ENCODE measurements at places on chromosomes 12 and 14.

GRCh38 chr12:3207175-3207574 is 130.0 kb downstream of the TSPAN9 start:
- DNase-seq, result peak; percentile 43

- DNase-seq, result peak; percentile 95
Observed at GRCh38 chr14:20305265-20306078, at the start of gene TTC5. TSS of gene TTC5 (minus strand) at chr14:20305951. CDS start at chr14:20305937, 14 bp downstream.

- no peak for DNase-seq
Observed at GRCh38 chr12:43884683-43885410, 49.0 kb downstream of the TMEM117 start.

GRCh38 chr12:85872497-85873091 is 1.5 kb upstream of the NTS start:
- peak; percentile 72 for DNase-seq

DNA sequence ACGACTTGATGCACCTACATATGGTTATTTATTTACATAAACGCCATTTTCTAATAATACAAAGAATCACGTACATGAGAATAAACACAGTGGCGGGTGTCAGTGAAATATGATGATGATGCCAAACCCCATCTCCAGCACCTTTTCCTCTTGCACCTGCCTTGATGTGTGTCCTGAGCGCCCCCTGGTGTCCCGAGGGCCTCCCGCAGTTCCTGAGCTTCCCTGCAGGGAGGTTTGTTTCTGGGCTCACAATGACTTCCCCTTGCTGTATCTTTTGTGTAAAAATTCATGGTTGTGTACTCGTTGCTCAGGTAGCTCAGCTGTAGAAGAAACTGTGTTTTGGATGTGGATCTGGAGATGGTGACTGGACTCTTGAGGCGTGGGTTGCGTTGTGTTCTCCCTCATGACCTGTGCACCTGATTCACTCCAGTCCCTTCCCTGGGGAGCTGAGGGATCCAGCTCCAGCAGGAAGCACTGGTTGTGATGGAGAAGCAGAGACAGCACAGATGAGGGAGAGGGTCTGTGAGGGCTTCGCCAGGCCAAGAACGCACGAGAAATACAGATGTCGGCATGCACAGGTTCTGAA is 1037.8 kb downstream of the TMEM121 start:
- DNase-seq, result no peak

DNA sequence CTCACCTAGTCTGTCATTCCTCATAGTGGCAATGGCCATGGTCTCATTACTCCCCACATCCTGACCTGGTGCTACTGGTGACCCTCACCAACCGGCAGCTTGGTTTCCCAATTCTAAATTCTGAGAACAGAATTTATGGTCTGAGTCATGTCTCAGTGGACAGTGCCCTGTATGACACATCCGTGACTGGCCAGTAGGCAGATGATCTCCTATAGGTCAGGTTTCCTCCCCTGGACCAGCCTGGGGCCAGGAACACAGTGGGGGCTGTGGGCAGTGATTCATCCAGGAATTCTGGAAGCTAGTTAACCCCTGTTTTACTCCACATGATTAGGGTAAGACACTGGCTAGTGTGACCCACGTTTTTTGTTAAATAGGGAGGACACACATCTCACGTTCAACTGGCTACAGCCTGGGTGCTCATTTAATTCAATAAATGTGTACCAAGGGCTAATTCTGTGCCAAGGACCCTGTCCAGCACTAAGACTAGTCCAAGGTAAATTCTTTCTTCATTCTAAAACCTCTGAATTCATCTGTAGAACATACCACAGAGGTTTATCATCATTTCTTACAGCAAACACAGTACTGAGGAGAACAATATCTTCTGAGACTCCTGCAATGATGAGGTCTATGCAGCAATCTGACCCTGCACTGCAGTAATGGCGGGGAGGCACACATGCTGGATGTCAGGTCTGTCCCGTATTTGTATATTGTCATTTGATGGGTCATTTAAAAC is 249.6 kb upstream of the TBX3 start:
- no peak for DNase-seq

GRCh38 chr14:101506211-101506925 is 54.9 kb upstream of the DIO3 start:
- DNase-seq, result no peak

DNA sequence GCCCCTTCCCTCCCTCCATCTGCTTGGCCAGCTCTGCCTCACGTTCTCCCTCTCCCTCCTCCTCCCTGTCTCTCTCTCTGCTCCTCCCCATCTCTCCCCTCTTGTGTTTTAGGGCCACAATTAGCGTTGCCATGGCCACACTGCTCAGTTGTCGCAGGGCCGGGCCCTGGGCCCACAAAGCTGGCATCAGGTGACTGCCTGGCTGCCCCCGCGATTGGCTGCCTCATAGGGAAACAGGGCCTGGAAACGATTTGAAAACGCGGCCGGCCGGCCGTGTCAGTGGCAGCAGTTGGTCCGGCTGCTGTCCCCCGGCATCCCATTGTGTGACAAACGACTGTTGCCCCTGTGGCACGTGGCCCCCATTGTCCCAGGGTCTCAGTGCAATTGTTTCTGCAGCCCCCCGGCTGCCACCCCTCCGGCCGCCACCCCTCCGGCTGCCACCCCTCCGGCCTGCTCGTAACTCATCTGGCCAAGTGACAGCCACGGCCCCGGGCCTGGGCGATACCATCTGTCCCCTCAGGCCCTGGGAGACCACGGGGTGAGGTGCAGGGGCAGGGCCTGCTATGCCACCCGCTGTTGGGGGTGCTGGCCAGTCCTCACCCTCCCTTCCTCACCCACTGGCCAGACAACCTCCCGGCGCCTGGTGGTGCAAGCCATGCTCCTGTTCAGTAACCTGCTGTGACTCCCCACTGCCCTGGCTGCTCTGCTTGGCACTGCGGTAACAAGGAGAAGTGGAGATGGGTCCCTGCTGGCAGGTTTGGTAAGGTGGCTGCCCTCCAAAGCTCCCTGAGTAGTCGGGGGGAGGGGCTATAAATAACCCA is 17.4 kb downstream of the FOXN4 start:
- peak; percentile 89 for DNase-seq

All from muscle of leg (tissue), 16 donors.